ENCODE measurements at places on chromosomes 3 and 15.
A peak's percentile ranks its signal among the peaks of the same experiment; 100 is the strongest.

- no peak for DNase-seq
Observed at GRCh38 chr3:43366481-43366880, 80.1 kb downstream of the SNRK start.

- no peak for DNase-seq
Observed at GRCh38 chr3:17259685-17260084, 374.9 kb downstream of the PLCL2 start.

GRCh38 chr3:13148126-13148525 is 74.9 kb upstream of the IQSEC1 start:
- no peak for DNase-seq

GRCh38 chr3:109116031-109116430 is 1.9 kb downstream of the MORC1 start:
- DNase-seq, result no peak

GRCh38 chr15:40499931-40500330 is 29.1 kb downstream of the CHST14 start:
- peak; percentile 7 for DNase-seq

GRCh38 chr3:179671747-179672242 is 19.0 kb downstream of the USP13 start:
- no peak for DNase-seq

All from NCI-H226 (cell line).